NT2/D1 (cell line): ENCODE measurements at places on chromosomes 6 and 20.

- no peak for DNase-seq
These were observed 13.8 kb downstream of the RNF144B start for GRCh38 chr6:18400831-18401446.

GRCh38 chr20:48411245-48411644 lies 416.6 kb downstream of the PREX1 start:
- no peak for DNase-seq

GRCh38 chr20:37986873-37987601 lies 46.2 kb downstream of the TTI1 start:
- no peak for DNase-seq

DNA sequence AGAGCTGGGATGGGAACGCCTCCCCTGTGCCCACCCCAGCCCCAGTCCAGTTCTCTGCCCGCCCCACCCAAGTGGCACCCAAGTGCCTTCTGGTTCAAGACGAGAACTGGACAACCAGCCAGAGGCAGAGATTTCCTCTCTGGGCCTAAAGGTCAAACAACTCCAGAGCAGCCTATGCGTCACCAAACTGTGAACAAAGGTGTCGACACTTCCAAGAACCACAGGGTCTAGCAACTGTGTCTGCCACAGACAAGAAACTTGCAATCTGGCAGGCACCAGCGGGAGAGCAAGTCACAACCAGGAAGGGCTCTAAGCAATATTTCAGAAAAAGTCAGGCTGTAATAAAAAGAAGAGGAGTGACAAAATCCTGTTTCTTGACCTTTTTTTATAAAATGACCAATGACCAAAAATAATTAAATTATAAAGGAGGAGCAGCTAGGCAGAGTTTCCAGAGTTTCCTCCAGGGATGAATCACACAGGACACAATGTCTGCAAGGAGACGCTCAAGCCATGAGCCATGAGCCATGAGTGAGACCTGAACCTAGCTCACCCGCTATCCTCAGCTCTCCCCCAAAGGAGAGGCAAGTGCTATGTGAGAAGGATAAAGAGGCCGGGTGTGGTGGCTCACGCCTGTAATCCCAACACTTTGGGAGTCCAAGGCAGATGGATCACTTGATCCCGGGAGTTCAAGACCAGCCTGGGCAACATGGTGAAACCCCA lies 11.1 kb downstream of the EDEM2 start:
- DNase-seq, result no peak

DNA sequence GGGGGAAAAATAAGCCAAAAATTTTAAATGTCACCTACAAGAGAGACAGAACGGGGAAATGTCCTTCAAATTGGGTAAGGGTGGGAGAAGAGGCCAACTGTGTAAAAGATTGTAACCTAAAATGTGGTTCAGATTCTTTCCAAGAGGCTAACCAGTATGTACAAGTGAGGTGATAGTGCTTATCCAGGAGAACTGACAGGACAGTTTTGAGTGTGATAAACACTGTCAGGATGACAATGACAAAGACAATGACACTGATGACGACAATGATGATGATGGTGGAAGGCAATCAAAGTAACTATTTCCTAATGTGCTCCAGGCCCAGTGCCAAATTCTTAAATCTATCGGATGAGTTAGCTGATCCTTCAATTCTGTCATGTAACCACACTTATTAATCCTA lies 57.3 kb downstream of the TASP1 start:
- DNase-seq, result no peak

GRCh38 chr6:168148231-168148849 lies 69.3 kb upstream of the FRMD1 start:
- DNase-seq, result no peak

DNA sequence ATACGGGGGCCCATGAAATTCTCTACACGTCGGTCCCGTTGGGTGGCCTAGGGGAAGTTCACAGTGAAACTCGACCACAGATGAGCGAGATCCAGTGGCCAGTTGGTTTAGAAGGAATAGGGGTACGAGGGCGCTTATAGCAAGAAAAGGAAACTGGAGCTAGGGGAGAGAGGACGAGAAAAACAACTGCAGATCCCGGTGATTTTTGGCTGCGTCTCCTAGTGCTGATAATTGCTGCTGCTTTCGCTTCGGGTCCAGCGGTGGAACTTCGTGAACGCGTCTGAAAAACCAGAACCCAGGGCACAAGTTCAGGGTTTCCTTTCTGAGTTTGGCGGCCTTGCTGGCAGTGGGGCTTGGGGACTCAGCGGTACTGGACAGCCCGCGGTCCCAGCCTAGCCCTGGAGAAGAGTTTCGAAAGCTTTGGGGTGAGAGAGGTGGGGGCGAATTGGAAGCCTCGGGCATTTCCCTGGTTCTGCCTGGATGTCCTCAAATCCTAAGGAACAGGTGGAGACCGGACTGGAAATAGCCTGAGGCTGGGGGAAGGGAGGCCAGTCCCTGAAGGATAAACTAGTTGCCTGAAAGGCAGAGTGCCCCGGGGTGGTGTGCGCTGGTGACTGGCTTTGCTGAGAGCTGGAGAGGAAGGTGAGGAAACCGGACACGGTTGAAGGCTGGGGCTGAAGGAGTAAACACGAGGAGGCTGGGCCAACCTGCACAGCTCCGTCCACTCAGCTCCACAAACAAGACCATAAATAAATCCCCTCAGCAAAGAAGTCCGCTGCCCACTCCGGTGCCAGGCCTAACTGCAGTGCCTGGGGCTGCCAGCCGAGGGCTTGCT lies 793 bp downstream of the GMPR start:
- no peak for DNase-seq

DNA sequence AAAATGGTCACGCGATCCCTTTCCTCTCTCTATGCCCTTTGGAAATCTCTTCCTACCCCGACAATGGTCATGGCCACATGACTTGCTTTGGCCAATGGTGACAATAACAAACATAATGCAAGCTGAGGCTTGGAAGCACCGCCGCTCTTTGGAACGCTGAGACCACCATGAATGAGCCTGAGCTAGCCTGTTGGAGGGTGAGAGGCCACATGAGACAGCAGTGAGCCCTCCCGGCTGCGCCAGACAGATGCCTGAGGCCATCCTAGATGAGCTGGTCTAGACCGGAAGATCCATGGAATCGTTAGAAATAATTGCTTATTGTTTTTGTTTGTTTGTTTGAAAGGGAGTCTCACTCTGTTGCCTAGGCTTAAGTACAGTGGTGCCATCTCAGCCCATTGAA lies 64.2 kb downstream of the STK35 start:
- DNase-seq, result no peak

- no peak for DNase-seq
These were observed 25.3 kb downstream of the RIPOR2 start for GRCh38 chr6:24910331-24910960.

DNA sequence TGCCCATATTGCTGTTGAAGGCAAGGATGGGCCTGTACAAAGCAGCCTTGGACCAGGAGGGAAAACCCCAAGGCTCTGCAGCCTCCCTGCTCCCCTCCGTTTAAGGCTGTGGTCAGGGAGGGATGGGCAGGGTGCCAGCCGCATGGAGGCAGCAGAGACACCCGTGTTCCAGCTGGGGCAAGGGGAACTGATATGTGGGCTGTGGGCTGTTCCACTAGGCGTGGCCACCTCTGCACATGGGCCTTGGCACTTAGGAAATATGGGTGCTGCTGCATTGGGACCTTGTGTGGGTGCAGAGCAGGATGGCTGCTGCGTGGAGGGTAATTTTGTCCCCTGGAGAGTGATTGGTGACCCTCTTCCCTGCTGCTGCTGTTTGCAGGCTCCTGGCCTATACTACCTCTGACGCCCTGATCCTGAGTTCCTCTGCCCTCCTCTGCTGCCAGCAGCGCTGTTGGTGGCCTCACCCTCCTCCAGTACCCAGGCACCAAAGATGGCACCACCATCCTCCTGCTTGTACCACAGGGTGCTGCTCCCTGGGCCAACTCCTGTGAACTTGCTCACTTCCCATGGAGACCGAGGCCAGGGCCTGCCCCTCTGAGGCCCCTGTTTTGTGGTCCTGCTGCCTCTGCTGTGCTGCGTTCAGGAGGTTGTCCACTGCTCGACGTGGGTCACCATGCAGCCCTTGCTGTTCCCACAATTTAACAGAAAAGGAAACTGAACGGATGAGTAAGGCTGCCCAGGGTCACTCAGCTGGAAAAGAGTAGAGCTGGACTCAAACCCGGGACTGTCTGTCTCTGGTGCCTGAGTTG lies 35.3 kb downstream of the PANK2 start:
- no peak for DNase-seq

DNA sequence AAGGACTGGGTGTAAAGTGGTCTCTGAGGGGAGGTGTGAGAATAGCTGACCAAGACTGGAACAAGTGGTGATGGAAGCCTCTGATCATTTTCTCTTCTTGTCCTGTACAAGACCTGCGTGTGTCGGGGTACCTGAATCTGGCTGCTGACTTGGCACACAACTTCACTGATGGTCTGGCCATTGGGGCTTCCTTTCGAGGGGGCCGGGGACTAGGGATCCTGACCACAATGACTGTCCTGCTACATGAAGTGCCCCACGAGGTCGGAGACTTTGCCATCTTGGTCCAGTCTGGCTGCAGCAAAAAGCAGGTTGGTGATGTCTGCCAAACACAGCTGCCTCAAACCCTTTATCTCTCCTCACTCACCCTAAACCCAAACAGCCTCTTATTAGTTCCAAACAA lies 1.7 kb upstream of the HSD17B8 start:
- DNase-seq, result no peak

GRCh38 chr6:142871910-142872331 lies 73.1 kb downstream of the HIVEP2 start:
- DNase-seq, result no peak

DNA sequence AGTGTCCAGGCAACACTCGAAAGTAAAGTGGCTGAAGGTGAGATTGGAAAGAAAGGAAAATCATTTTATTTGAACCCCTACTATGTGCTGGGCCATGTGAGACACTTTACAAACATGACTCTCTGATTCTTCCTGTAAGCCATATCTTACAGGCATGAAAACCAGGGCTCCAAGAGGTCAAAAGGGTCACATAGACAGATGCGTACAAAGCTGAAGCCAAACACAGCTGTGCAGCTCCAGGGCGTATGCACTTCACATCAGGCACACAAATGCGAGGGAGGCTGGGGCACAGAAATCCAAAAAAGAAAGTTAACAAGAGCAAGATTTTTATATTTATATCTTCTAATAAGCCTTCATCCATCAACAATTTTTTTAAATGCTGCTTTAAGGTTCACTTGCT lies 176.5 kb downstream of the PHACTR1 start:
- no peak for DNase-seq

GRCh38 chr6:112337209-112337638 lies 9.9 kb upstream of the RFPL4B start:
- peak; percentile 36 for DNase-seq
